ENCODE measurements at places on chromosomes 6 and 20. TPM values are rescaled to one million over a fixed set of nuclear protein-coding genes. Genes with fewer than 3 reads are reported as not detected.

DNA sequence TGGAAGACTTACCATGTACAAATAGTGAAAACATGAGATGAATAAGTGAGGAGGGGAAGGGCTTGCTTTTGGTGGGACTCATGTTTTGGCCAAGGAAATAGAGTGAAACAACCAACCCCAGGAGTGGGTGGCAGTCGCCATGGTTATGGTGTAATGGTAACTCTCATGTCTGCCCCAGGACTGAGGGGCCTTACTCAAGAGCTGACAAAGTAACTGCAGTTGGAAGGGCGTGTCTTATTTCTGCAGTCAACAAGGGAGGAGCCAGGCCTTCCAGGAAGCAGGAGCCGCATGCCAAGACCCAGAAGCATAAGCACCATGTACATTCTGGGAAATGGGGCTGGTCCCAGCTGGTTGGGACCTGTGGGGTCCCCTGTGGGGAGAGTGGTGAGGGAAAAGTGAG, 108.5 kb downstream of the UNC5CL start:
- peak; percentile 40 for DNase-seq

The C6orf58 gene
- total RNA-seq = 0.10 TPM

The TMC2 gene
- not detected for total RNA-seq

GRCh38 chr6:128259029-128259724, 261.2 kb downstream of the PTPRK start:
- DNase-seq = no peak

The MMP24 gene
- total RNA-seq = 0.23 TPM

DNA sequence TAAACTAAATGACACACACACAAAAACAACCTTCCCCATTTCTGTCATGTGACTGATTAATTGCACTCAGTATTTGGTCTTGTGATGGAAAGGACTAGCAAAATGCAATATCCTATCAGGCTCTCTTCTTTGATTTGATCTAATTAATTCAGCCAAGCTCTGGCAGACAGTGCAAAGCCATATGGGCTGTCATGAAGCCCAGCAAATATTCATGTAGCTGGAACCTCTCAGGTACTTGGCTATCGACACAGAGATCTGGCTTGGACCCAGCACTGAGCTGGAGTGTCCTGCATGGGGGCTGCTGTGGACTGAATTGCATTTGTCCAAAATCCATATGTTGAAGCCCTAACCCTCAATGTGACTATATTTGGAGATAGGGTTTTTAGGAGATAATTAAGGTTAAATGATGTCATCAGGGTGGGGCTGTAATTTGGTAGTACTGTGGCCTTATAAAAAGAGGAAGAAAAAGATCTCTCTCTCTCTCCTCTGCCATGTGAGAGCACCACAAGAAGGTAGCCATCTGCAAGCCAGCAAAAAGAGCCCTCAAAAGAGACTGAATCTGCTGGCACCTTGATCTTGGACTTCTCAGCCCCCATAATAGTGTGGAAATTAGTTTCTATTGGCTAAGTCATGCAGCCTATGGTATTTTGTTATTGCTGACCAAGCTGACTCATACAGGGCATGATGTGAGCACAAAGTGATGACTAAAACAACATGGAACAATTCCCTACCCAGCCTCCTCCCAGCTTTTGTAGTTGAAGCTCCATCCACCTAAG, 77.1 kb downstream of the STMND1 start:
- DNase-seq = peak; percentile 81

The HIVEP1 gene
- 8.3 TPM for total RNA-seq

DNA sequence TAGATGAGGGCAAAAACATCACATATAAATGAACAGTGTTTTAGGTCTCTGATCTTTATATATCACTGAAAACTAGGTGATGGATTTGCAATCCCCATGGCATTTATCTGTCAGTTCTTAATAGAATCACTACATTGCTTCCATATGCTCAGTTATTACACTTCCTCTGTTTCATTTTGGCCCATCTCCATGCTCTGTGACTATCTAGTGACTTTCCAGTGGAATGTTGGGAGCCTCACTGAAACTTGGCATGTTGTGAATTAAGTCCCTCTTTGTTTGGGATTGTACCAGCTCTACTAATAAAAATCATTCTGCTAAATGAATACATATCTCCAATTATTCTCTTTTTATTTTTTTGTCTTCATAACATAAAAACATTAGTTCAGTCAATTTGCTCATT, 226.1 kb upstream of the CEP162 start:
- DNase-seq = no peak

The CLDN20 gene
- total RNA-seq = not detected

- DNase-seq = no peak
Observed at GRCh38 chr20:15843777-15844176, 729.5 kb downstream of the KIF16B start.

The TMEM14C gene
- total RNA-seq = 137 TPM

The GHRH gene
- not detected for total RNA-seq

The SDCBP2 gene
- total RNA-seq = 1.1 TPM

The SPTLC3 gene
- total RNA-seq = 6.5 TPM

The CST2 gene
- total RNA-seq = not detected

GRCh38 chr20:36544134-36545018, 3.1 kb downstream of the MYL9 start:
- DNase-seq = peak; percentile 29

The RIPOR3 gene
- not detected for total RNA-seq

DNA sequence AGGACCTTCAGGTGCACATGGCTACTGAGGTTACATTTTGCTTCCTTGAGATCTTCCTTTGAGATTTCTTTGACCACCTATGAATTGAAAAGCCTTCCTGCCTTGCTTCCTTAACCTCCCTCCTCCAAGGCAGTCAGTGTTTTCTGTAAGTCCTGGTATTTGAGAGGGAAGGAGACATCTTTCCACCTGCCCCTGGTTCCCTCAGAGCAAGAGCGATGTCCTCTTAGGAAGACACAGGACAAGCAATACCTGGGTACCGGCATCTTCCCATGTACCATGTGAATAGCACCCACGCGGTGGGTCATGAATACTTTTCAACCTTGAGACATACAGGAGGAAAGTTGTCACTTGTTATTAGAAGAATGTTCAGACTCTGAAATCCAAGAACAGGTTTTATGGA, 37.1 kb downstream of the GINS1 start:
- DNase-seq = no peak

The TP53INP2 gene
- total RNA-seq = 2.8 TPM

- DNase-seq = no peak
Observed at GRCh38 chr6:157493576-157493975, 112.6 kb downstream of the ZDHHC14 start.

The GSS gene
- total RNA-seq = 91.8 TPM

DNA sequence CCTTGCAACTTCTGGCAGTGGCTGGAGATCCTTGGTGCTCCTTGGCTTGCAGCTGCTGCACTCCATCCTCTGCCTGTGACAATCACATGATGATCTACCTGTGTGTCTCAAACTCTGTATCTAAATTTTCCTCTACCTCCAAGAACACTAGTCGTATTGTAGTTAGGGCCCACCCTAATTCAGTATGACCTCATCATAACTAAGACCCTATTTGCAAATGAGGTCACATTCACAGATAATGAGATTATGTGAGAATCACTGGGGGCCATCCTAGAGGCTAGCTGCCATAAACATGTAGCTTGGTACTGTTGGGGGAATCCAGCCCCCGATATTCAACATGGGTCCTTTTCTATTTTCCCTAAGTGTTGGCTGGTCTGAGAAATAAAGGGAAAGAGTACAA, 183.0 kb upstream of the SMLR1 start:
- no peak for DNase-seq

DNA sequence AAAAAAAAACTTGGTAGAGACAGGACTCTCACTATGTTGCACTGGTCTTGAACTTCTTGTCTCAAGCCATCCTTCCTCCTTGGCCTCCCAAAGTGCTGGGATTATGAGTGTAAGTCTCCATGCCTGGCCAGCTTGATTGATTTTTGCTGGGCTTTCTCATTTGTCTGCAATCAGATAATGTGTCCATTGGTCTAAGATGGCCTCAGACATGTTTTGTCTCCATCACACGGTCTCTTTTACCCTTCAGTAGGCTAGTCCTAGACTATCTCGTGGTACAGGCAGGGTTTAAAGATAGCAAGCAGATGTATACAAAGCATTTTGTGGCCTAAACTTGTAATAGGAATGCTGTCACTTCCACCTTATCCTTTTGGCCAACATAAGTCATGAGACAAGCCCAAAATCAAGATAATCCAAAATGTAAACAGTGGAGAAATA, 289.1 kb downstream of the TFAP2B start:
- no peak for DNase-seq

DNA sequence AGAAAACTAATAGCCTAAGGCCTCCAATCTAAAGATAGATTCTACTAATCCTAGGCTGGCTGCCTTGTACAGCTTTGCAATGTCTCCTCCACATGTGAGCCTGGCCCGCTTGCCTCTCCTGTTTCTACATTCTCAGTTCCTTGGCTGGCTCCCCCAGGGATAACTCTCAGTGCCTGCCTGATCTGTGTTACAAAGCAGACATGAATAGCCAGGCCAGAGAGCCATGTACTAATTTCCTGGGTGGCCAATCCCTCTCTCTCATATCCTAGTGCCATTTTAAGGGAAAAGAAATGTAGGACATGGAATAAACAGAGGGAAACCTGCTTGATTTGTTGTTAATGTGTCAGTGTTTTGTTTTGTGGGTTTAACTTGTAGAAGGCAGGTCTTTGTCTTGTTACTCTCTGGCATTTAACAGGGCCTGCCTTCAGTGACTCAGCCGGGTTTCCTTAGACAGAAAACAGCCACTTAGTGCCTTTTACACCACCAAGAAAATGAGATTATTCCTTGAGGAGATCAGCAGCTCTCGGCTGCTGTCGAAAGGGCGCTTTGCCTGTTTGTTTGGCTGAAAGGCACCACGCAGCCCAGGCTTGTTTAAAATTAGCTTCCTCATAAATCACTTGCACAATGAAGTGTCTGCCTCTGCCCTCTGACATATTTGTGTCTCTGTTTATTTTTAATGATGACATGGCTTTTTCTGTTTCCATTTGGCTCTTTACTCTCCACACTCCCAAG, 702.7 kb downstream of the MAFB start:
- DNase-seq = peak; percentile 2

DNA sequence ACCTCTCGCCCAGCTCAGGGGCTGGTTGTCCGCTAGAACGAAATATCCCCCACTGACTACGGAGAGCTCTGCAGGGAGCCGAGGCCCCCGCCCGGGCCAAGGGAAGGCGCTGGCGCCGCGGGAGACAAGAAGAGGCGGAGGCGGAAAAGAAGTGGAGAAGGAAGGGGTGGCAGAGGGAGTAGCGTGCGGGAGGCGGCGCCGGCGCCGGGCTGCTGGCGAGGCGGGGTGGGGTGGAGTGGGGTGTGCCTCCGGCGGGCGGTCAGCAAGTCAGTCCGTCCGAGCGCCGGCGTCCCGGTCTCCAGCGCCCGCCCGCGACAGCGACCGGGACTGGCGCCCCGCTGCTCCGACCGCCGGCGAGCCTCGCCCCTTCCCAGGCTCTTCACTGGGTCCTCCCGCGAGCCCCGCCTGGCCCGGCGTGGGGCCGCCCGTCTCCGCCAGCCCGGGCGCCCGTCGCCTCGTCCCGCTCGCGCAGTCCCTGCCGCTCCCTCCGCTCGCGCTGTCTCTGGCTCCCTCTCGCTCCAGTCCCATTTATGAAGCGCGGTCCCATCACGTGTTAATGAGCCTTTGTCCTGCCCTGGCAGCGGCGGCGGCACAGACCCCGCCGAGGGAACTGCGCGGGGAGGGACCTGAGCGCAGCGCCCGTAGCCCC, at the start of gene CNR1:
Gene CNR1, minus strand, starts transcription at position 504 of the 649 bp plus-strand sequence. CDS start 21,073 bp downstream, outside the sequence.
- no peak for DNase-seq

GRCh38 chr6:80446454-80447045, 340.1 kb downstream of the BCKDHB start:
- no peak for DNase-seq

- DNase-seq = no peak
Observed at GRCh38 chr20:59526242-59527225, 77.8 kb upstream of the PHACTR3 start.

DNA sequence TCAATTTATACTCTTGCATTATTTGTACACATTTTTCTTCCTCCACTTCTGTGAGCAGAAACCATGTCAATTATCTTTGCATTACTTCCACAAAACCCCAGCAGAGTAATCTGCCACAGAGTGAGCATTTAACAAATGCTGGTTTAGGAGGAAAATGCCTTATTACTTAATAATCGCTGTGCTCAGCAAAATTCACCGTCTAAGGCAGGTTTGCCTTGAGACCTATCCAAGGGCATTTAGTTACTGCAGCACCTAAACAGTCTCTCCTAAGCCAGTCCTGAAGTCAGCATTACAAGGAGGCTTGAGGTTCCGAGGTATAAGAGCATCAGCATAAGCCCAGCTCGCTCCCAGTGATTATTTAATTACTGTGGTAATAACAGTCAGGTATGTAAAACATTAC, 28.3 kb downstream of the MAP7 start:
- DNase-seq = no peak

The OOEP gene
- not detected for total RNA-seq

- DNase-seq = no peak
Observed at GRCh38 chr20:17710379-17711266, 10.9 kb downstream of the BANF2 start.

- peak; percentile 83 for DNase-seq
Observed at GRCh38 chr6:2264932-2265331, 19.5 kb upstream of the GMDS start.

DNA sequence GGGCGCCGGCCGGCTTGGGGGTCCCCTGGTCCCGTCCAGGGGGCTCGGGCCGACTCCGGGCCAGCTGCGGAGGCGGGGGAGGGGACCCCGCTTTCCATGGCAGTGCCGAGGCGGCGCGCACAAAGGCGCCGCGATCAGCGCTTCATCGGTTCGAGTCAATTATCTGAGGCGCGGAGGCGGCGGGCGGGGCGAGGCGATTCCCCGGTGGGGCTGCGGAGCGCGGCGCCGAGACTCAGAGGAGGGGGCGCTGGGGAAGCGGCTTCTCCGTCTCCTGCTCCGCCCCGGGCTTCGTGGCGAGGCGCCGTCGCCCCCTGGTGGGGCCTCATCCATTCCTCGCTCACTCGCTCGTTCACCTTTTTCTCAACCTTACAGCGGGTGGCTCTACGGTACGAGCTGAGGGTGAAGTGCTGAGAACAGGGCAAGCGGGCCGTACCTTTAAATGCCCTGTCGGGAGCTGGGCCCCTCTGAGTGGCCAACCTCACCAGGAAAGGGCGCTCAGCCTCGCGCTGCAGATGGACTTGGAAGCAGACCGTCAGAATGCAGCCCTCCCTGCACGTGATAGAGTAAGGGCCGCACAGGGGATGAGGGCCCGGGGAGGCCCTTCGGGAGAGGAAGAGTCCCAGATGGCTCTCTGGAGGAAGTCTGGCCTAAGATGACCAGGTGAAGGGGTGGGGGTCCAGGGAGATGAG, 39.9 kb downstream of the SLC52A3 start:
- peak; percentile 46 for DNase-seq

The OPN5 gene
- total RNA-seq = not detected

- peak; percentile 78 for DNase-seq
Observed at GRCh38 chr6:164069350-164069990, 655.0 kb downstream of the QKI start.

- no peak for DNase-seq
Observed at GRCh38 chr6:34143884-34144580, 1.9 kb downstream of the GRM4 start.

GRCh38 chr20:57702091-57702490, 7.7 kb downstream of the PMEPA1 start:
- DNase-seq = no peak
